ENCODE measurements at places on chromosomes 6 and 20.

DNA sequence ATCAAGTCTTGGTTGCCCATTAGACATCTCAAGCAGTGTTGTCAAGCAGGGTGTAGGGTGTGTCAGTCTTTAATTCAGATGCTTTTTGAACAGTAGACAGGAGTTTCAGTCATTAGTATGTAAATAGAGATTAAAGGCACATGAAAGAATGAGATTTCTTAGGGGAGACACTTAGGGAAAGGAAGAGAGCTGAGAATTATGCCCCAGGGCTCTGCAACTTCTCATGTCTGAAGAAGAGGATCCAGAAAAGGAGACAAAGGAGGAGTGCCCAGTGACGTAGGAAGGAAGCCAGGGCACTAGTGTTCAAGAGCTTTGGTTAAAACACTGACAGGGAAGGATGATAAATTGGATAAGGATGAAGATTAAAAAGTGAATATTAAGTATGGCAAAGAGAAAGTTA lies 569.7 kb downstream of the NKAIN2 start:
- no peak for DNase-seq

- DNase-seq, result no peak
Measured at GRCh38 chr6:158086504-158087223, 81.4 kb downstream of the SERAC1 start.

DNA sequence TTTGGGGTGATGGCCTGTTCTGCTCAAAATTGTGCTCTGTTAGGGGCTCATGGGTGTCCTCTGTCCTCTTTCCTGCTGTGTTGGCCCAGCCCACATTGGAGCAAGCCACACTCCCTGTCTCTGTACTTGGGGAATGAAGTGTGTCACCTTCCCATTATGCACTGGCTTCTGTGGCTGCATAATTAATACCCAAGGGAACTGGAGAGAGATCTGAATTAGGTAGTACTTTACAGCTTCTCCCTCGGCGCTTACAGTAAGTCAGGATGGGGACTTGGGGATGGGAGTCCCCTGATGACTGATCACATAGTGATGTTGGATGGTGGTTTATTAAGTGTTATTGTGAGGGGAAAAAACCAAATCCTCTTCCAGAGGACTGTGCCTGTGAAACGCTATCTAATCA lies 116.6 kb downstream of the FOXO3 start:
- DNase-seq, result no peak

GRCh38 chr6:15892369-15892768 lies 229.5 kb upstream of the DTNBP1 start:
- no peak for DNase-seq

- no peak for DNase-seq
Measured at GRCh38 chr6:17289630-17290061, 8.5 kb downstream of the RBM24 start.

DNA sequence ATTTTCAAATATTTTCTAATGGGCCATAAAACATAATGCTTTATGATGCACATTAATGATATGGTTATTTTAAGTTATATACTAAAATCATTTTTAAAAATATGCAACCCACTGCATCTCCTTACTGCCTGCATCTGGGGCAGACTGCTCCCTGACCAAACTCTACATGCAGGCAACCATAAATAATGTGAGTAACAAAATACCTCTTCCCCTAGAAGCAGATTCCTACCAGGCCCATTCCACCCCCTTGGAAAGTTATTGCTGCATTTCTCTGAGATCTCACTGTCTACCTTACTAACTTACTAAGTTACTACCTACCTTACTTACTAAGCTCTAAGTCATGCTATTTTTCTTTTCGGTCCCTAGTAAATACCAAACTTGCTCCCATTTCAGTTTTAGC lies 71.8 kb downstream of the ATG5 start:
- DNase-seq, result no peak

DNA sequence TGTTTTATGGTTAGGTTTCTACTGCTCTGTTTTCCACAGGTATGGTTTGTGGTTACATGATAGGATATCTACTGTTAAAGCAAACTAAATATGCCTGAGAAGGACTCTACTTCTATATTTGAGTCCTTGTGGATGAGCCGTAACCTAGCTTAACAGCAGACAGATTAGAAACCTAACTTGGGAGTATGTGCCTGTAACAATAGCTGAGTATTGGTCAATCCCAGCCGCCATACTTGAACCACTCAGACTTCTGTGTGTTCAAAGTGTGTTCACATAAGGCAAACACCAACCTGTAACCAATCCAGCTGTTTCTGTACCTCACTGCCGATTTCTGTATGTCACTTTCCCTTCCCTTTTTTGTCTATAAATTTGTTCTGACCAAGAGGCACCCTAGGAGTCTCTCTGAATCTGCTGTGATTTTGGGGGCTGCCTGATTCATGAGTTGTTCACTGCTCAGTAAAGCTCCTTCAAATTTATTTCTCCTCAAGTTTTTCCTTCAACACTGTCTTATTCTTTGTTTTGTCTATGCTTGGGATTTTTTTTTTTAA lies 37.1 kb downstream of the PHF3 start:
- DNase-seq, result no peak

DNA sequence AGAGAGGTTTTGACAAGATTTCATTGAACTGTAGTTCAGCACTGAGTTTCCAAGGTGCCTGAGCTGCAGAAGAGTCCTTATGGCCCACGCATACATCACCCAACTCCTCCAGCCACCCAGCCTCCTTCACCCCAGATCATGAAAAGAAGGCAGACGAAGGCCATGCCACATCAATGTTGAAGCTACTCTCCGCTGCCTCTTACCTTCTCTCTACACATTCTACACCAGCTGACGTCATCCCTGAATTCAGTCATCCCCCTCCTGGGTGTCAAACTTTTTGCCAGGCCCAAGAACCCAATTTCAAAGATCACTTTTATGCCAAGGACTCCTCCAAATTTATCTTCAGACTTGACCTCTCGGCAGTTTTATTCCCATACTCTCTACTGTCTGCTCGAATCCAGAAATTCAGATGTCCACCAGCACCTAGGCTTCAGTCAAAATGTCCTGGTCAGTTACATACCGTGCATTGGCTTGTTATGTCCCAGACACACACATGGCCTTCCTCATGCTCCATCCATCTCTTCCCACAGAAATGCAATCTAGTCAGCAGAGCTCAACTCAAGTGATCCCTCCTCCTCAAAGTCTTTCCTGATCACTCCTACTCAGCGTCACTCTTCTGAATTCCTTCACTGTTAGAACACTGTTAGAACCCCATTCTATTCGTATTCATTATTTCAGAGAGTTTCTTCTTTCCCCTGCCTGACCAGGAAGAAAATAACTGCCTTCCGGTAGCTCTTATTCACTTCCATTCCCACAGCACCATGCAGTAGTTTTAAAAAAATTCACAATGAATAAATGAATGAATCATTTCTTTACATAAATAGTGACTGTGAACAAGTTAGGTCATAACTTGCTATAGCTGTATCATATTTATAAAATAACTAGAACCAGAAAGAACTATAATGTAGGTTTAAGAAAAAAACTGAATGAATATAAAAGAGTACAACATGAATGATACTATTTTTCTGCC lies 11.5 kb downstream of the ATXN1 start:
- DNase-seq, result no peak

- peak; percentile 8 for DNase-seq
Measured at GRCh38 chr6:145673504-145673903, 61.8 kb downstream of the EPM2A start.

DNA sequence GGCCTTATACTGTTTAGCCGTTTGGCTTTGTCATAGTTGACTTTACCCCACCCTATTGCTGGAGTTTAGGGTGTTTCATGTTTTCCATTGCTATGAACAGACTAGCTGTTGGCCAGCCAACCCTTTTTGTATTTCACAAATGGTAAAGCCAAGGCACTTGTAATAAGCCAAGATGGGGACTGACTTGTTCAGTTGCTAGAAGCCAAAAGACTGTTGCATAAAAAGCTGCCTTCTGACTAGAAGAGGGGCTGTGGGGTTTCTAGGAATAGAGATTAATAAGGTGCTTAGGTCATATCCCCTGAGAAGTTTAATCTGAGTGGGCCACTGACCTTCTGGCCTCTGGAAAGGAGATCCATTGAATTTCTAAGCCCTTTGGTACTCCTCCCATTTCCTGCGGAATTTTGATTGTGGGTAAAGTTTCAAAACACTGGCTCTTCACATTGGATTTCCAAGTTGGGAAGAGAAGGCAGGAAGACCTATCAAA lies 211.1 kb downstream of the PLCB4 start:
- DNase-seq, result no peak

DNA sequence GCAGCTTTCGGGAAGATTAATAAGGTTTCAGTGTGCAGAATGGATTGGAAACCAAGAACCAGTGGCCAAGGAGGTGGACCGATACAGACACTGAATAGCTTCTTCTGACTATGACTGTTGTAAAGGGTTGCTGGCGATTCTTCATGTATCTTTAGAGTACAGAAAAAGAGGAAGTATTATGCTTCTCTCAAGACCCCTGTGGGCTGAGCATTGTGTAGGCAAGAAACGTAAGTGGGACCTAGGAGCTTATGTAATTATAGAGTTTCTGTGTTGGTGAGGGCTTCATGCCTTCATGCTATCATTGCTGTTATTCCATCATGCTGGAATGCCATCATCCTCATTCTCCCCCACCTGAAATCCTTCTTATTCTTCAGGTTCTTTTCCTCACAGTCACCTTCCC lies 105.4 kb upstream of the AKIRIN2 start:
- no peak for DNase-seq

DNA sequence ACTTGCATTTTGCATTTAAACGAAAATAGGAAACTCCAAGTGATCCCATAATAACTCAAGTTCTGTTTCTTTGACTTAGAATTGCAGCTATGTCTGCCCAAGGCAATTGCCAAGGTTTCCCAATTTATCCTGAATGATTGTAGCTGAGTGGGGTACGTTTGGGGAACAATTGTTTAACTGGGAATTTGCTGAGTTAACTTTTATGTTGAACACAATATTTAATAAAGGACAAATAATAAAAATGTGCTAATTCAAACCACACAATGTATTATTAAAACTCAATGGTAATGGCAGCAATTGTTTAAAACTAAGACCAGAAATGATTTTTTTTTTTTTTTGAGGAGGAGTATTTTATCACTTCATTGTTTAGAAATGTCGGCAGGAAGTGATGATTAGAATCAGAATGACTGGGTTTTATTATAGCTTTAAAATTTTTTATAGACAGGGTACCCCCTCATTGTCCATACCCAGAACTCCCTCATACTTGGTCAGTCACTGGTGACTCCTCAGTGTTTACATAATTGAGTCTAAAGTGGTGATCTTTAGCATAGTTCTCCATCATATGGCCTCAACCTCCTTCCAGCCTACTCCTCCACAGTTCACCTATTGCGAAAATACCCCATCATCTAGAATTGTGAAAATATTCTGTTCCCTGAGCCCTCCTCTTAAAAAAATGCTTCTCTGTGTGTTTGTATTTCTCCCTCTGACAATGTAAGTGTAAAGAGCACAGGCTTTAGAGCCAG lies 389.2 kb upstream of the CITED2 start:
- no peak for DNase-seq

- no peak for DNase-seq
Measured at GRCh38 chr6:25175196-25175595, 104.0 kb upstream of the CARMIL1 start.

GRCh38 chr20:5719861-5720403 lies 30.3 kb upstream of the SHLD1 start:
- no peak for DNase-seq

DNA sequence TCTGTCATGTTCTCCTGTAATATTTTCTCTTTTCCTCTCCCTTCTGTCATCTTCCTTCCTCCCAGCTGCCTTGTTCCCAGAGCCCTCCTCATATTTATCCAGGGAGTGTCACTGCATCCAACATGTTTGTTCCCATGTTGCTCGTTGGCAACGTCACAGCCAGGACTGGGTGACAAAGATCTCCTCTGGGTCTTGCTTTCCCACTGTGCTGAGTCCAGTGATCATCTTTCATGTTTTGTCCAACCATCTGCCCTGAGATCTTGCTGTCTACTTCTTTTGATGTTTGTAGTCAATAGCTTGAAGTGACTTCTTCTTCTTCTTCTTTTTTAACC lies 26.6 kb downstream of the FARS2 start:
- no peak for DNase-seq

GRCh38 chr6:72972579-72972978 lies 252.7 kb downstream of the KHDC1L start:
- DNase-seq, result no peak

GRCh38 chr6:116047173-116047933 lies 13.3 kb downstream of the FRK start:
- no peak for DNase-seq

- no peak for DNase-seq
Measured at GRCh38 chr6:145025488-145025887, 709.8 kb downstream of the EPM2A start.

DNA sequence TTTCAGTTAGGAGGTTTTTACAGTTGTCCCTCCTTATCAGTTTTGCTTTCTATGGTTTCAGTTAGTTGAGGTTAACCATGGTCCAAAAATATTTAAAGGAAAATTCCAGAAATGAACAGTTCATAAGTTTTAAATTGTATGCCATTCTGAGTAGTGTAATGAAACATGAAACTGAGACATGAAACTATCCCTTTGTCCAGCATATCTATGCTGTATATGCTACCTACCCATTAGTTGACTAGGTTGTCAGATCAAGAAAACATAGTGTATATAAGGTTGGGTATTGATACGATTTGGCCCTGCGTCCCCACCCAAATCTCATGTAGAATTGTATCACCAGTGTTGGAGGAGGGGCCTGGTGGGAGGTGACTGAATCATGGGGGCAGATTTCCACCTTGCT lies 39.1 kb downstream of the VGLL2 start:
- DNase-seq, result no peak

- DNase-seq, result no peak
Measured at GRCh38 chr20:62214067-62214466, 6.0 kb downstream of the HRH3 start.

DNA sequence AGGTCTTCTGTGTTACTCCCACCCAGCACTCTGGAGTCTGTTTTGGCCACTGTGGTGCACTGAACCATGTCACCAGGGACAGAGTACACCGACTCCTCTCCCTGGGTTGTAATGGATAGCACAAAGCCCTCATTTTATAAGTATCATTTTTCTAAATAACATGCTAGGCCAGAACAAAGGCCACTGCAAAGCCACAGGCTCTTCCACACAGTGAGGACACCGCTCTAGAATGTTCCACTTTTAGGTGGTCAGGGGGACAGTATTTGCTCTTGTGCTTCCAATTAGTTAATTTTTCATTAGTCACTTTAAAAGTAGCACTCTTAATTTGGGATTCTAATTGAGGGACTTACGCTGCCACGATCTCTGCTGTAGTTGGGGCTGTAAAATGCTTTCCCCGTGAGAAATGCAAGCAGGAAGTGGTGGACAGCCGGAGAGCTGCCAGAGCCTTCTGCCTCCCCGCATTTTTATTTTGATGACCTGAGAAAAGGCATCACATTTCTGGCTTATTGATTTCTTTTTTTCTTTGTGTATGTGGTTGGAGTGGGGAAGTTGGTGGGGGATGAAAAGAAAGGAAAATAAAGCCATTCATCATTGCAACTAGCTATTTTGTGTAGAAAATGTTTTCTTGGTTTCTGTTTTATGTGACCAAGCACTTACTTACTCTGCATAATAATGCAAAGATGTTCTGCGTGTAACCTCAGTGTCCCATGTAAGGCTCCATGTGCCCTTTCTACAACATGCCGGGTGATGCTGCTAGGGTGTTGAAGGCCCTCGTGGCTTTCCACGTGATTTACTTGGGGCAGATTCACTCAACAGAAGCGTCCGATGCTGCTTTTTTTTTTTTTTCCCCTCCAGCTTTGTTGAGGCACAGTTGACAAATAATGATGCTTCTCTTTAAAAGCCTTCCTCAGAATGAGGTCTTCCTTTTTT lies 195.9 kb downstream of the SASH1 start:
- DNase-seq, result no peak

GRCh38 chr20:41147767-41148191 lies 10.4 kb downstream of the PLCG1 start:
- DNase-seq, result no peak

GRCh38 chr20:36606158-36607066 lies 833 bp downstream of the RAB5IF start:
- no peak for DNase-seq
